ENCODE measurements at places on chromosomes 2 and 18.

GRCh38 chr2:198325359-198325758 is 521.0 kb downstream of the PLCL1 start:
- peak; percentile 32 for DNase-seq

- no peak for DNase-seq
These were observed 571 bp downstream of the EEF1B2 start for GRCh38 chr2:206160125-206160806.

DNA sequence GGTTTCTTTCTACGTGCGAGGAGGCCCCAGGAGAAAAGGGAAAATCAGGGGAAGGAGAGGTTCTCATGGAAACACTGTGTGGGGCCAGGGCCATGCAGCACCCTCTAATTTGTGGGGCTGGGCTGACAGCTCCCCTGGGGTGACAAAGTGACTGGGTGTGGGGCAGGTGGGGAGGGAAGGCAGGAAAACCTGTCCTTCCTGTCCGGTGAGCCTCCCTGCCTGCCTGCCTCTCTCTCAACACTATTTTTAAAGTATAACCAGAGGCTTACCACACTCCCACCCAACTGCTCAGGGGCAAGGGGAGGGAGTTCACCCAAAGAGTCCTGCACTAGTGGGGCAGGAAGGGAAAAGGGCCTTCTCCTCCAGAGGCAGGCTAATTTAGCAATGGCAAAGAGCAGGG is 10.5 kb upstream of the EPAS1 start:
- DNase-seq = no peak

GRCh38 chr2:160293391-160294091 is 93.5 kb upstream of the ITGB6 start:
- no peak for DNase-seq

DNA sequence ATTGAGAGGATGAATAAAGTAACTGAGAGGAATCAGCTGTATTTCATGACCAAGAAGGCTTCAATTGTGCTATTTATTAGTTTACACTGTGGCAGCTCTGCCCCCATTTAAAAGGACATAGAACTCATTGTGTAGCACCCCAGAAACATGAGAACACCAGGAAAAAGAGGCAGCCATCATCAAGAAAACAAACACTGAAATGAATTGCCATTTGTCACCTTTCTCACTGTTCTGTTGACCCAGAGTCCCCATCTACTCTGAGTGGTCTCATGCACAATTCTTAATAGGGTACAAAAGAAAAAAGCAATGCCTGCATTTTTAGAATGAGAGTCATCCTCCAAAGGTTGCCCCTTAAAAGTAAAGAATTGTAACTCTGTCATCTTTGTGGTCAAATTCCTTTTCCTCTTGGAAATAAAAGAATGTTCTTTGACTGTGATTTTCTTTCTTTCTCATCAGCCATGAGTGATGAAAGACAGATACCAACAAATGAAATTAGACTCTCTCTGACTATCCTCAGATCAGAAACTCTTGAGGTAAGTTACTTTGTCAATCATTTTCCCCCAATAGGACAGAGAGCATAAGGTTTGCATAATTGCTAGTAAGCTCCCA is 1941.9 kb upstream of the PIK3C3 start:
- peak; percentile 14 for DNase-seq

All from kidney epithelial cell (primary cell).